ENCODE measurements at places on chromosomes 2 and 18.
A peak's percentile ranks its signal among the peaks of the same experiment; 100 is the strongest.

DNA sequence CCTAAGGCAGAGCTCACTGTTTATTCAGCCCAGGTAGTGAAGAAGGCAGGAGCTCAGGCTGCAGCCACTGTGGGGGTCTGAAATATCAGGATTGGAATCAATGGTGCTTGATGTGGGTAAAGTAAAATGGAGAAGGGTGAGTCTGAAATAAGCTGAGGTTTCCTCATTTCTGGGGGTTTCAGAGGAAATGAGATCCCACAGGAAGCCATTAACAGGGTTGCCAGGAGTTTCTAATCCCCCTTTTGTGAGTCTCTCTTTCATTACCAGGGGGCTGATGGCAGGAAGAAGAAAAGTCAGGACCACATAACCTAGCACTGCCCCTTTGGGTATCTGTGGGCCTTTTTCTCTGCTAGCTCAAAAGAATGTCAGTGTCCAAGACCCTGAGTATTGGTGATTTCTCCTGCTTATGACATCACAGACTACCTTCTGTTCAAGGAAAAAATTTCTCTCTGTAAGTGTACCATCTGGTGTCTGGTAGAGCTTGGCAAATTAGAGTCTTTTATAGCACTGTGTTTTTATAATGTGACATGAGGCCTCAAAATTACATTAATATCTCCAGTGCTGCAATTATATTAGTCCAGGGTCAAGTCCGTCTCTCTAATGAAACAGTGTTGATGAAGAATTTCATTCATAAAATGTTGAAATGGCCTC lies 56.0 kb downstream of the LBH start:
- DNase-seq, result no peak

- DNase-seq, result peak; percentile 45
These were observed 74.1 kb upstream of the GLI2 start for GRCh38 chr2:120661551-120661950.

- DNase-seq, result no peak
These were observed 139.9 kb upstream of the PID1 start for GRCh38 chr2:229410946-229411345.

DNA sequence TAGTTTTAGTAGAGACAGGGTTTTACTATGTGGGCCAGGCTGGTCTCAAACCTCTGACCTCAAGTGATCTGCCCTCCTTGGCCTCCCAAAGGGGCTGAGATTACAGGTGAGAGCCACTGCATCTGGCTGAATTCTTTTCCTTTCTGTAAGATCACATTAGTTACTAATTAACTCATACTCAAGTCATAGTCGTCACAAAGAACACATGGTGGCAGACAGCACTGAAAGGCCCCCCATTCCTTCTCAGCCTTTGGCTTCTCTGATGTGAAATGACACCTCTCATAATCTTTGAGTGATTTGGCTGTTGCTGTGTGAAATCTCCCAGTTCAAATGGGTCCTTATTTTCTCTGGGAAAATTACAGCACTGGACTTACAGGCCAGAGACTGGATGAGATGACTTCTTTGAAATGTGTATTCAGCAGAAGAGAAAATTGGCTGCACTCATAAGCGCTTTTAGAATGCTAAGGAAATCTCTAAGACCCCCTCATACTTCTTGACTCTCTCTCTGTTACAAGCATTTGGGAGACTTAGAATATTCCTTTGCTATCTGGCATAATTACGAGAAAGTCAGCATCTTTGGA lies 764.8 kb downstream of the RNF144A start:
- DNase-seq, result no peak

- DNase-seq, result no peak
These were observed 2.3 kb downstream of the ZC3H6 start for GRCh38 chr2:112277596-112278220.

- DNase-seq, result no peak
These were observed 133.5 kb downstream of the CERS6 start for GRCh38 chr2:168589236-168590211.

DNA sequence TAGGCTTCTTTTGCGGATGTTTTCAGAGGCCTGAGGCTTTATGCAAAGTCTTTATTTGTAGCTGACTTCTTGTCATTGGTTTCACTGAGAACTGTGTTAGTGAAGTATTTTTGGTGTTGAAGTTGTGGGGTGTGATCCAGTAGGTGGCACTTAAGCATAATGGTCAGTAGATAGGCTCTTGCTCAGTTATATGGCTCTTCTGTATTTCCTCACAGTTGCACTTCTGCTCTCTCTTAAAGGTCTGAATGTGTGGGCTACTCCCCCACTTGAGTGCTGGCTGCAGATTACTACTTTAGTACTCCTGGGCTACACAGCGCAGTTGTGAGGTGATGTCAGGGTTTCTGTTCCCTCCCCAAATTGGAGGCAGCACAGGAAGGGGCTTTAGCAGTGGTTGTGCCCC lies 133.8 kb upstream of the SCN7A start:
- DNase-seq, result no peak

GRCh38 chr2:4020153-4020552 lies 316.8 kb downstream of the DCDC2C start:
- no peak for DNase-seq

- no peak for DNase-seq
These were observed 17.9 kb downstream of the GALM start for GRCh38 chr2:38683766-38684165.
